ENCODE measurements at places on chromosomes 13 and 19.

GRCh38 chr13:100790405-100790804, 115.8 kb upstream of the TMTC4 start:
- DNase-seq: no peak

DNA sequence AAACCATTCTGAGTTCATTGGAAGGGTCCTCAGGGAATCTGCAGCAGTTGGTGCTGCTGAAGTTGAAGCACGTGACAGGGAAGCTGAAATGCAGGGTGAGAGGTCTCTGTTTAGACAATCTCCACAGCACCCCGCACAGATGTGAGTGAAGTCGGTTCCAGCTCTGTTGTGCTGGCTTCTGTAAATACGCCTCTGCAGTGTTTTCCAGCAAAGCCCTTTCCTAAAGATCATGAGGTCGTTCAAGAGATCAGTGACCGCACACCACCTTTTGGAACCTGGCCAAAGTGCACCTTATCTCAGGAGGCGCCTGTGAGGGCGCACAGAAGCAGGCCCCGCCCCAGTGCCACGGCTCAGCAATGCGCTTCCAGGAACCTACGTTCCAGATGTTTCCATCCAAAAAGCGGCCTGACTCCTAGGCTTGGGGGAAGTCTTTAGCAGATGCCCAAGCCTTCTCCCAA, 10.8 kb downstream of the CUL4A start:
- DNase-seq: no peak

- no peak for DNase-seq
Measured at GRCh38 chr19:30648866-30649862, 277.0 kb downstream of the ZNF536 start.

GRCh38 chr13:86193281-86193680, 394.1 kb upstream of the SLITRK6 start:
- no peak for DNase-seq

- DNase-seq: no peak
Measured at GRCh38 chr19:16135430-16136127, 7.9 kb upstream of the HSH2D start.

- no peak for DNase-seq
Measured at GRCh38 chr19:805600-806550, 8.6 kb downstream of the PTBP1 start.

- no peak for DNase-seq
Measured at GRCh38 chr13:46648166-46648607, 95.2 kb downstream of the LRCH1 start.

DNA sequence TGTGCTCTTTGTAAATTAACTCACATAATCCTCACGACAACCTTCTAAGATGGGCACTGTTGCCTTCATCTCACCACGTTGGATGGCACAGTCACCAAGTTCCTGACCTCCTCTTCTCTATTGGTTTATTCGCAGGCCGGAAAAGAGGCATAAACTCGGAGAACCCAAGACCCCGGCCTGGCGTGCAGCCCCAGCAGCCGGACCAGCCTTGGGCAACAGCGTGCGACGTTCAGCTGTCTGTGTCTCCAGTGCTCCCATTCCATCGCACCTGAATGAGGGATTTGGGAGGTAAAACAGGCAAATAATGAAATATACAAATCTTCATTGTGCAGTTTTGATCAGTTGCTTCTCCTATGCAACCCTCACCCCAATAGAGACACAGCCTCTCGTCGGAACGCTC, 34.5 kb upstream of the GAS6 start:
- DNase-seq: no peak

DNA sequence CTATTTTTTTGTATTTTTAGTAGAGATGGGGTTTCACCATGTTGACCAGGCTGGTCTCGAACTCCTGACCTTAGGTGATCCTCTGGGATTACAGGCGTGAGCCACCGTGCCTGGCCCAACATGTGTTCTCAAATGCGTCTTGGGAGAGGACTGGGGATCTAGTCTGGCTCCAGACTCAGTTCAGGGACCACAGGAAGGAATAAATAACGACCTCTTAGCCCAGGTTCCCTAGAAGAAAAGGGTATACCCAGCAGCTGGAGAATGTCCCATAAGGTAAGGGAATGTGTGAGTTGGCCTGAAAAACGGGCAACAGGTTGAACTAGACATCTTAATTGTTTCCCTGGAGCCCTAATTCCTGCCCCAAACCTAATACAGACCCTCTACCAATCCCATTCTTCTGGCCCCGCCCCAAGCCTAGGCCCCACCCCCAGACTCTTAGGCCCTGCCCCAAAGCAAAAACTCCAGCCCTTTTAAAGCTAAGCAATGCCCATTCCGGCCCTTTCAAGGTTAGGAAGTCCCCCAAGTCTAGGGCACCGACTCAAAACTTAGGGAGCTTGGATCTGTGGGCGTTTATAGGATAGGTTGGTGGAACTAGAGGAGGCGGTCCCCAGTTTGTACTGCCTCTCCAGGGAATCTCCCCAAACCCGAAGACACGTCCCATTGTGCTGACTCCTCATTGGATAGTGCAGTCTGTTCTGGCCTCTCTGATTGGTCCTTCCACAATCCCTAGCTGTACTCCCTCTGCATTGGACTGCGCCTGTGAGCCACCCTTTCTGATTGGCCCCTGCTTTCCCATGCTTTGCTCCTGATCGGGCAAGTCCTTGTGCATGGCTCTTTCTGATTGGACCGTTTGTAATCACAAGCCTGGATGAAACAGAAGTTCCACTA, 5.4 kb upstream of the LRFN1 start:
- DNase-seq: no peak

GRCh38 chr13:44063881-44064280, 184.2 kb downstream of the LACC1 start:
- DNase-seq: no peak

- peak; percentile 79 for DNase-seq
Measured at GRCh38 chr19:49301165-49301865, 23.7 kb downstream of the SLC6A16 start.

GRCh38 chr13:82664183-82664582, 1218.1 kb downstream of the SLITRK1 start:
- DNase-seq: no peak

DNA sequence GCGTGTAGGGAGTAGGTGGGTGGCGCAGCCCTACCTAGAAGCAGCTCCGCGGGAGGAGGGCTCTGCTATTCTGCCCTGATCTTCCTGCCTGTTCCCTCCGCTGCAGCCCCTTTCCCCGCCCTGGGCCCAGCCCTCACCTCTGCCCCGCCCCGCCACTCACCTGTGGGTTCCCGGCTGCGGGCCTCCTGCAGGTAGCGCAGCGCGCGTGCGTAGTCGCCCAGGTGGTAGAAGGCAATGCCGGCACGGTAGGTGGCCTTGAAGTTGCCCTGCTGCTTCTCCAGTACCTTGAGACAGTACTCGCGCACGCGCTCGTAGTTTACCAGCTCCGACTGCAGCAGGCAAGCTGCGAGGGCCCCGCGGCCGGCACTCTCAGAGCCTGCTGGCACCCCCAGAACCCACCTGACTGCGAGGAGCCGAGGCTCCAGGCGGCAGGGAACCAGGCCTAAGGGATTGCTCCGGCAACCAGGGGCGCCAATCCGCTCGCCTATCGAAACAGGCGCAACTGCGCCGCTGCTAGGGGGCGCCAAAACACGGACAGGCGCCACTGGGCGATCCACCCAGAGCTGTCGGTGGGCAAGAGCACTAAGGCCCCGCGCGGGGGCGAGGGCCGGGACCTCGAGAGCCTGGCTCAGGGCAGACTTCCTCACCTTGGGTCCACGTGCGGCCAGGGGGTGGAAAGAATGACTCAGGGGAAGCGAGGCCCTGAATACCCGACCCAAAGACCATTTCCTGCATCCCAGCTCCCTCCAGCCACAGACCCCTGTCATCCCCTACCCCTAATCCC, 965 bp downstream of the TTC9B start:
- no peak for DNase-seq

DNA sequence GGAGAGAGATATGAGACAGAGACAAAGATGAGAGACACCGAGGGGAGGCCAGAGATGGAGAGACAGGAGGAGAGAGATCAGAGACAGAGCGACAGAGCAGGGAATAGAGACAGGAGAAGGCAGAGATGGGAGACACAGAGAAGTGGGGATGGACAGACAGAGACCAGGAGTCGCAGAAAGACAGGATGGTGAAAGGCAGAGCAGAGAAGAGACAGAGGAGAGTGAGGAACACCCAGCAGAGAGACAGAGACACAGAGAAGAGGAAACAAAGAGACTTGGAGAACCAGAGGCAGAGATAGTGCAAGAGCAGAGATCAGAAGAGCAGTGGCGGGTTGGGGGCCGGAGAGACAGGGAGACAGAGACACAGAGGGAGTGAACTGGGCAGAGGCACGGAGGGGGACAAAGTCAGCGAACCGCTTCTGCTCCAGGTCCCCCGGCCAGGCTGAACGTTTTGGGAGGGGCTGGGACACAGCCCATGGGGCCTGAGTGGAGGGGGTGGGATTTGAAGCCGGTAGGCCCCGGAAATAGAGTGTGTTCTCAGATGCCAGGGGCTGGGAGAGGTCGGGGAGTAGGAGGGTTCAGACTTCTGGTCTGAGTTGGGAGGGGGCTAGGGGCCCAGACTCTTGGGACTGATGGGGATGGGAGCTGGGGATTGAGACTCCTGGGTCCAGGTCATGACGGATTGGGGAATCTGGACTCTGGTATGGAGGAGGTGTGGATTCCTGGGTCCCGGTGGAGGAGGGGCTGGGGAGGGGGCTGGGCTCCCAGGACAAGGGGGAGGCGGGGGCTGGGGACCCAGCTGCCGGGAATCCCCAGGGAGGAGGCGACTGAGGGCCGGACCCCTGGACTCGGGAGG, 654 bp downstream of the ZNF579 start:
- no peak for DNase-seq

DNA sequence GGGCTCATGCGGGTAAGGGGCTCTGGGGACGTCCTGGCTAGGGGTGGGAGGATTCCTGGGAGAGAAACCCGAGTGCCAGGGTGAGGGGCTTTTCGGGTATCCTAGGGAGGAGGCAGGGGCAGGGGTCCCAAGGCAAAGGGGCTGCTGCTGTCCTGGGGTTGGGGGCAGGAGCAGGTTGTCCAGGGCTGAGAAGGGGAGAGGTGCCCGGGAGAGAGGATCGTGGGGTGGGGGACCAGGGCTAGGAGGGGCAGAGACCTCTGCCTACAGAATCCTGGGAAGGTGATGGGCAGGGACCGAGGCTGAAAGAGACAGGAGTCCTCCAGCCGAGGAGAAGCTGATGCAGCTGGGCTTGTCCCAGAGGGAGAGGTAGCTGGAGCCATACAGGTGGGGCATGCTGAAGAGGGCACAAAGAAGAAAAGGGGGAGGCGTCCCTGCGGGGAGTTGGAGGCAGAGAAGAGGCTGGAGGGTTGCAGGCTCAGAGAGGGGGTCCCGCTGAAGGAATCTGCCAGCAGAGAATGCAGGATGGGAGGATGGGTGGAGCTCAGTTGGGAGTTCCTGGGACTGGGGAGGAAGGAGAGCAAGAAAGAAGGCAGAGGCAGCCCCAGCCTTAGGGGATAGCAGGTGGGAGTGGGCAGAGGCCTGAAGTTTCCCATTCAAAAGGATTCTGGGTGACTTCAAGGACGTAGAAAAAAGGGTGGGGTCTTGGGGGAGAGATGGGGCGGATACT, 574 bp downstream of the CYP2S1 start:
- DNase-seq: no peak

DNA sequence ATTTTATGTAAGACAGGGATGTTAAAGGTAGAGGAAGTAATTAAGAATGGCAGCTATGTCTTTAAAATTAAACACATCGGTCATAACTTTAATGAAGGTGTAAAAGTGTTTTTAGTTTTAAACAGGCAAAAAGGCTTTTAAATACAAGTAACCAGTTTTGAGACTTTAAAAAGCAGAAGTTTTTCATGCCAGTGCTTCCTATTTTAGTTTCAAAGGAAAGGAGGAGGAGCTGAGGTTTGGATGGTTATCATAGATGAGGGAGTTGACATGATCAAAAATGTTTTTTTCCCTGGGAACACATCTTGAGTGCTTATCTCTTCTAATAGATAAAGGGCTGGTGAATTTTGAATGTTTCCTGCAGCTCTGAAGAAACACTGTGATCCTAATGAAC, 42.9 kb downstream of the LRCH1 start:
- DNase-seq: no peak

DNA sequence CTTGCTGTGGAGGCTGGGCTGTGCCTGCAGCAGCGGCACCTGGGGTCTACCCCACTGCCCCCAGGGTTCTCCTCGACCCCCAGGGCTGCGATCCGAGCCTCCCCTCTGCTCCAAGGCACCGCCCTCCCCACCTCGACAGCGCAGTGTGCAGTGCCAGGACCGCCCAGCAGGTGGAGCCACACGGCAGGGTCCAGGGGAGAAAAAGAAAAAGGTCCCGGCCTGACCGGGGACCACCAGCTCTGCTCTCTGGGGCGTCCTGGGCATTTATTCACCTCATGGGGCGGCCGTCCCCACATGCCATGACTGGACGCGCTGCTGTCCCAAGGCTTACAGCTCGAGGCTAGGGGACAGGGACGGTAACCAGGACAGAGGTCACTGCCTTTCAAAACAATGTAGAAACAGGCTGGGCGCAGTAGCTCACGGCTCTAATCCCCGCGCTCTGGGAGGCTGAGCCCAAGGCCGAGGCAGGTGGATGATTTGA, 10.6 kb downstream of the REXO1 start:
- no peak for DNase-seq

DNA sequence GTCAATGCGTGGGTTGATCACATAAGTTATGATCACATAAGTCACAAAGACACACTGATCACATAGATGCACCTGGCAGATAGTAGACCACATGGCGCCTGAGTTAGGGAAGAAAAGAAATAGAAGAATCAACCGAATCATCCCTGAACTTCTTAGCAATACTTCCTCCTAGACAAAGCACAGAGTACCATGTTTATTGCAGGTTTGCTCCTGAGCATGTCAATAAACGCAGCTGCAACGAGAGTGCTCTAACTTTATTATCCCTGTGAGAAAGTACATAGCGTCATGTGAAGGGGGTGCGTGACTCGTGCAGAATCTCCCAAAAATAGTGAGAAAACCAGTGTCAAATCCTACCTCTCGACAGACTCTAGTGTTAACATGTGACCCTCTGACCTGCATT, 17.3 kb downstream of the NCR1 start:
- no peak for DNase-seq

DNA sequence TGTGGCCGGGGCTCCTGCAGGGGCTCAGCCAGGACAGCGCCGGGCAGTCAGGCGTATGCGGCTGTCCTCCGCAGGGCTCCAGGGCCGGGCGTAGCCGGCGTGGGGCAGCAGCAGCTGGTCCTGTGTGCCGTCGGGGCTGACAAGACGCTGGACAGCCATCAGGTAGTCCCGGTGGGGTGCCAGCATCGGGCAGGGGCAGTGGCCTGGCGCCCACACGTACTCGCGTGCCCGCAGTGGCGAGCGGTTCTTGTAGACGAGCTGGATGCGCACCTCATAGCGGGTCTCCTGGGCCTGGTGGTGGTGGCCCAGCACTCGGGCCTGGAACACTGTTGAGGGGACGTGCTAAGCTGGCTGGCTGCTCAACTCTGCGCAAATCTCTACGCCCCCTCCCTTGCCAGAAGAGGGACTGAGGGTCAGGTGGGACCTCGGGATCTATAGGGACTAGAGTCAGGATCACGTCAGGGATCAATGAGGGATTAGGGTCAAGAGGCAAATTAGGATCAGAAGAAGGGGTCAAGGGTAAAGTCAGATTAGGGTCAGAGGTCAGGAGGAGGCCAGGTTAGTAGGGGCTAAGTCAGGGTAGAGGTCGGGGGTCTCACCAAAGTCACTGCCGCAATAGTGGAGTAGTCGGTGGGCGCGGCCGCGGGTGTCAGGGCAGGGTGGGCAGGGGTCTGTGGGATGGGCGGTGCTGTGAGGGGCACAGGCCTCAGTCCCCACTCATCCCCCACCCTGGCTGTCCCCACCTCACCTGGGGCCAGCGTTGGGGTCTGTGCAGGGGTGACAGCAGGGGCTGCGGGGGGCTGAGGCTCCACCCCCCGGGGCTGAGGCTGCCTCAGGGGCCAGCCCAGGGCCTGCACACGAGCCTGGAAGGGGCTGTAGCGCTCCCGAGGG, 6.6 kb downstream of the ADAMTSL5 start:
- DNase-seq: no peak

Data from stimulated activated CD4-positive, alpha-beta T cell treated with anti-CD3 and anti-CD28 coated beads, TNF-alpha, amount 100 ng/mL, for 1 hour (primary cell).